ENCODE measurements at places on chromosomes 16 and 17.
A peak's percentile ranks its signal among the peaks of the same experiment; 100 is the strongest.

GRCh38 chr16:5075637-5076036 is 4.0 kb downstream of the ALG1 start:
- DNase-seq = no peak

- no peak for DNase-seq
Observed at GRCh38 chr17:79027925-79028491, 4.0 kb downstream of the C1QTNF1 start.

DNA sequence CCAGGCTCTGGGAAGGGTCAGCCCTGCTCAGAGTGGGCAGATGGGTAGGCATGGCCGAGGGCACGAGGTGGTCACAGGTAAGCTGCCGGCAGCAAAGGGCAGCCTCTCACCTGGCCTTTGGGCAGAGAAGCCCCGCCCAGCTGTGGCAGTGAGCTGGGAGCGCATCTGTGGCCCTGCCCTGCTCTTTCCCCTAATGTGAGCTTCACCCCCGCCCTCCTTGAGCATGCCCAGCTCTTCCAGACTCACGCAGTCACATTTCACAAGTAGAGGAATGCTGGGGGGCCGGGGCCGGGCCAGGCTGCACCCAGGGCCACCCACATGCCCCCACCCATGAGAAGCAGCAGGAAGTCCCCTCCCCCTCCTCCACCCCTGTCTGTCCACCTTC is 40.7 kb upstream of the SLC38A10 start:
- DNase-seq = no peak

- DNase-seq = no peak
Observed at GRCh38 chr16:69381231-69381630, 4.6 kb downstream of the TERF2 start.

- DNase-seq = no peak
Observed at GRCh38 chr16:4894276-4895150, 42.4 kb downstream of the PPL start.

DNA sequence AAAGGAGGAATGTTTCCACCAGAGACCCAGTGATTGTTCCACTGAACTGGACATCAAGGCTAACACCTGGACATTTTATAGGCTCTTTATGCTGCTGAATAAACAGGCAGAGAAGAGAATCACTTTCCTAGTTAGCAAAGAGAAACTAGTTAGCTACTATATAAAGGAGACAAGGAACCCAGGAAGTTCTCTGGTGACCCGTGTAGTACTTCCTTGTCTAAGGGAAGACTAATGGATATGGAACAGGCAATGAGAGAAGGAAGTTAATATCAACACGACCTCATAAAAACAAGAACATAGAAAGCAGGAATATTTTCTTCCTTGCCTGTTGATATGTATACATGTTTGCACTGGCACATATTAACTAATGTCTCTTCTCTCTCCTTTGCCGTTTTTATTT is 30.8 kb upstream of the RPL38 start:
- DNase-seq = no peak

DNA sequence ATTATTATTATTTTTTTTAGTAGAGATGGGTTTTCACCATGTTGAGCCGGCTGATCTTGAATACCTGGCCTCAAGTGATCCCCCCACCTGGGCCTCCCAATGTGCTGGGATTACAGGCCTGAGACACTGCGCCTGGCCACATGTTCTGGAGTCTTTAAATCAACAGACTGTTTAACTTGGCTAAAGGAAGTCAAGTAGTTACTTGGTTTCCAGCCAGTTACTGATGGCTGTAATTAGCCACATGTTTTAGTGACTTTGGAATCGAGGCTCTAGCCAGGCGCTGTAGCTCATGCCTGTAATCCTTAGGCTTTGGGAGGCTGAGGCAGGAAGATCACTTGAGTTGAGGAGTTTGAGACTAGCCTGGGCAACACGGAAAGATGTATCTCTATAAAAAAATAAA is 699.2 kb upstream of the RBFOX1 start:
- DNase-seq = no peak

GRCh38 chr17:67636834-67637520 is 80.8 kb upstream of the NOL11 start:
- no peak for DNase-seq

DNA sequence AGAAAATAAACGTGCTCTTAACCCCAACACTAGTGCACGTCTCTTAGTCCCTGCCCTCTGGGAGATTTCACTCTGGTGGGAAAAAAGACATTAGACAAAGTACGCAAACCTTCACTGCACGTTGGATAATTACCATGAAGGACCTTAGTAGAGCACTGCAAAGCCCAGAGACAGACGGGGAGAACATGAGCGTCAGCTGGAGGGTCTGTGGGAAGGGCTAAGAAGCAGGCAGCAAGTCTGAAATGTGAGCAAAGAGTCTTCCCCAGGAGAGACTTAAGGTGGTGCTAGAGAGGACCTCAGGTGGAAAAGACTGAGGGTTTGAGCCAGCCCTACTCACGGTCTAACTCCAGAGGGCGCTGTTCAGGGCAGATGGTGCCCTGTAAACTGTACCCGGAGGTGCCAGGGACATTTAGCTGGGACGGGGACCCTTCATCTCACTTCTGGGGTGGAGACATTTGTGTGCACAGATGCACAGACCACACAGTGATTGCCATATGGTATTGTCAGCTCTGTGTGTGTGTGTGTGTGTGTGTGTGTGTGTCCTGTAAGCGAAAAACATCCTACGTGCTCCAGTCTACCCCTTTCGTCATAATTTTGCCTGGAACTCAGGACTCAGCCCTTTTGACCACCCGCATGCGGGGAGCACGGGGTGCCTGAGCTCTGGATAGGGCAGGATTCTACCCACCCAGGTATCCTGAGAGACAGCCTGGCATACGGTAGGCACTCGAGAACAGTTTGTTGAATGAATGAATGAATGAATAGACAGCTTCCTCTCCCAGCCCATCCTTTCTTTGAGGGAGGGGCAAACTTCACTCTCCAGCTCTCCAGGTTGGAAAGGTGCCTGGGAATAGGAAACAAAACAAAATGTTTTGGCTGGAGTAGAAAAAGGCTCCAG is 10.1 kb upstream of the STAC2 start:
- peak; percentile 80 for DNase-seq

- peak; percentile 38 for DNase-seq
Observed at GRCh38 chr17:10063730-10064241, 134.6 kb downstream of the GAS7 start.

- DNase-seq = no peak
Observed at GRCh38 chr16:77551357-77551756, 116.5 kb upstream of the ADAMTS18 start.

- no peak for DNase-seq
Observed at GRCh38 chr16:53031323-53031942, 21.3 kb downstream of the CHD9NB start.

- DNase-seq = no peak
Observed at GRCh38 chr16:50731989-50732832, 9.7 kb upstream of the CYLD start.

- DNase-seq = no peak
Observed at GRCh38 chr17:45190503-45191255, 29.0 kb downstream of the HEXIM2 start.

DNA sequence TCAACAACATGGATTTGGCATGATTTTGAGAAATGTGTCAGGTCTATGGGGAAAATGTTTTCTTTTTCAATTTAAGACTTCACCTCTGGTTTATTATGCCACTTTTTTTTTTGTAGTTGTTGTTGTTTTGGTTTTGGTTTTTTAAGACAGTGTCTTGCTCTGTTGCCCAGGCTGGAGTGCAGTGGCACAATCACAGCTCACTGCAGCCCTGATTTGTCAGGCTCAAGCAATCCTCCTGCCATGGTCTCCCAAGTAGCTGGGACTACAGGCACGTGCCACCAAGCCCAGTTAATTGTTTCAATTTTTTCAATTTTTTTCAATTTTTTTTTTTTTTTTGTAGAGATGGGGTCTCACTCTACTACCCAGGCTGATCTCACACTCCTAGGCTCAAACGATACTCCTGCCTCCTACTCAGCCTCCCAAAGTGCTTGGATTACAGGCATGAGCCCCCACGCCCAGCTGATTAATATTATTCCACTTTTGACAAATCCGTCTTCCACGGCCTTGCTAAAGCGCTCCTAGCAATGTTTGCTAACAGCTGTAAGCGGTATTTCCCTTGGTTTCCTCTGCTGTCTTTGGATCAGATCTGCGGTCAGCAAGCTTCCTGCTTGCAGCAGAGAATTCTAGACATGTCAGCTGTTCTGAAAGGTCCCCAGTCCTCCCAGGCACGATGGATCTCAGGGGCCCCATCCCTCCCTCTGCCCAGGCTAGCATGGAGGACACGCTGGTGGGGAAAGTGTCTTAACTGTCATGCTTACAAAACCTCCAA is 7.0 kb upstream of the MILR1 start:
- DNase-seq = no peak

GRCh38 chr16:62921904-62922303 is 885.7 kb upstream of the CDH8 start:
- no peak for DNase-seq

- no peak for DNase-seq
Observed at GRCh38 chr17:42766124-42766523, 5.1 kb downstream of the RAMP2 start.

- no peak for DNase-seq
Observed at GRCh38 chr16:79098907-79099306, 501.6 kb downstream of the MAF start.

DNA sequence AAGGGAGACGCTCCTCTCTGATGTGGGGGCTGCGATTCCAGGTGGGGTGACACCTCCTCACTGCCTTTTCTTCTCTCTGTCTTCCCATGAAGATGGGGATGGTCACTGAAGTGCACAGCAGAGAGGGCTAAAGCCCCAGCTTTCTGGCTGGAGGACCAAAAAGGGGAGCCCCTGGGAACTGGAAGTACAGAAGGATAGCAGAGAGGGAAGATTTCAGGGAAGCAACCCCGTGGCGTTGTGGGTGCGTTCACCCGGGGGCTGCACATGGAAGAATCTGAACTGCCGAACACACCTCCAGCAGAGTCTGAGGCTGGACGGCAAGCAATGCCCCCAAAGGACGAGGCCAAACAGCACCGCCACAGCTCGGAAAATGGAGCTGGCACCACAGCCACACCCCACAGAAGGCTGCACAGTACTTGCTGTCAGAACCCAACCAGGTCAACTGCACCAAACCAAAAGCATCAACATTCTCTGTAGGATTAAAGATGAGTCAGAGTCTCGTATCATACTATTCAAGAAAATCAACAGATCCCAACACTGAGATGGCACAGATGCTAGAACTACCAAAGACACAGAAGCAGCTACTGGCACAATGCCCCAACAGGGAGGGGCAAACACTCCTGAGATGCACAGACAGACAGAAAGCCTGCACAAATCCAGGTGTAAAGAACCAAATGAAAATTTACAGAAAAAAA is 49.9 kb downstream of the MAP1LC3B start:
- no peak for DNase-seq

- no peak for DNase-seq
Observed at GRCh38 chr16:74922150-74923138, 62.5 kb downstream of the WDR59 start.

DNA sequence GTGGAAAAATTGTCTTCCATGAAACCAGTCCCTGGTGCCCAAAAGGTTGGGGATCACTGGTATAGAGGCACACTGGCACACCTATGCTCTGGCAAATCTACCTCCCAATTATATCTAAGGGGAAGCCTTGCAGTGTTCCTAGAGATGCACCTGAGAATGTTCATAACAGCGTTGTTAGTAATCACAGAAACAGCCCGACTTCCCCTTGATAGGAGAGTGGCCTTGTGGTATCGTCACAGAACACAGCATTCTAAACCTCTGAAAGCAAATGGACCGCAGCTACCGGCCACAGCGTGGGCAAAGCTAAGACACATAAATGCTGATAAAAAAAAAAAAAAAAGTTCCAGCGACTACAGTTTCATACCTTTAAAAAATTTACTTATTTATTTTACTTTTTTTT is 39.1 kb upstream of the ADGRG1 start:
- no peak for DNase-seq

DNA sequence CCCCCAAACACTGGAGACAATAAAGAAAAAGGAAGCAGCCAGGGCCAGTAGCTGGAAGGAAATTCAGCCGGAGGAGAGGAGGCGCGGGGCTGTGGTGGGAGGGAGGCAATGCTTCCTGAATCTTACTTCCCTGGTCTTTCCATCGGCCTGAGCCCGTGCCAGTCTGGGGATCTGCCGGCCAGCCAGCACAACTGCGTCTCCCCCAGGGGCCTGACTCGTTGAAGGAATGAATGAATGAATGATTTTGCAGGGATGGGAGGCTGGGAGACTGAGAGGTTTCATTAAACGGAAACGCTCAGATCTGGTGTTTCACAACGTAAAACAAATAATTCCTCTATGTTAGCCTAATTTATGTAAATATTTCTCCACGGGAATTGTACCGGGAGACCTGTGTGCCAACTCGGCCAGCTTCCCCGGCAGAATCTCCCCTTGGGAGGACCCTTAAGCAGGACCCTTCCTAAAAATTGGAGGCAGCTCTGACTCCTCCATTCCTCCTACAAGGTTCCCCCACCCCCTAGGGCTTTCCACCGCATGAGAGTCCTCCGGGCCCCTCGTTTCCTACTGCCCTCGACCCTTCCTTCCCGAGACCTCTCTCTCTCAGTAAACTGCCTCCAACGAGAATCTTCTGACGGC is 1.3 kb upstream of the BAIAP2 start:
- no peak for DNase-seq

GRCh38 chr16:65121870-65122723 is at the start of gene CDH11:
CDH11 (minus strand) TSS chr16:65122063; CDS start chr16:65004869, 117,194 bp downstream.
- DNase-seq = no peak

GRCh38 chr16:66691234-66691633 is 5.3 kb downstream of the CMTM4 start:
- DNase-seq = no peak

- DNase-seq = no peak
Observed at GRCh38 chr16:82886146-82886545, 259.4 kb downstream of the CDH13 start.

DNA sequence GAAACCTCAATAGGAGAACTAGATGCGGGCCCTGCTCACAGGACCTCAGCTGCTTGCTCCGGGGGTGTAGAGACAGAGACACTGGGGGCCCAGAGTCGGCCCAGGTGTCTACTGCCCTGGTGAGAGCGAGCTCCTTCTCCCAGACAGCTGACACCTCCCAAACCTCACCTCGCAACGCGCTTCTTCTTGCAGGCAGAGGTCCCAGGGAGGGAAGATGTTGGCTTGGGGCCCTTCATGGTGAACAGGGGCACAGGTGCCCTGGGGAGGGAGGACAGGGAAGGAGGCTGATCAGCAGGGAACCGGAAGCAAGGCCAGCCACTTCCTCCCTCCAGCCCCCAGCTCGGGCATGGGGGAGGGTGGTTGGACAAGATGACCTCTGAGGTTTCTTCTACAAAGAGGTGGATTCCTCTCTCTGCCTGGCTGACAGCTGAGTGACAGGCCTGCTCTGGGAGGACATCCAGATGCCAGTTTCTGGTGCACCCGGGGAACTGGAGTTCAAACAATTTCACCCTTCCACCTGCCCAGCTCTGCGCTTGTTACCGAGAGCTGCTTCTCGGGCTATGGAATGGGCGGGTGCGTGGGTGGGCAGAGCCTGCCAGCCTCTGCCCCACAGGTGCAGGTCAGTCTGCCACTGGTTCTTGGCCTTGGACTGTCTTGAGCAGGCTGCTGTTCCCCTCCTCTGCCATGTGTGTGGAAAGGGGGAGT is 11.7 kb upstream of the GFAP start:
- DNase-seq = no peak

Data from CD4-positive, alpha-beta T cell (primary cell).